HFFc6 (cell line): ENCODE measurements at places on chromosomes 4 and X.

GRCh38 chr4:52015366-52015765, 4.8 kb downstream of the LRRC66 start:
- DNase-seq, result no peak

- no peak for DNase-seq
Measured at GRCh38 chr4:154738426-154738825, 5.4 kb upstream of the LRAT start.

- no peak for DNase-seq
Measured at GRCh38 chrX:103849558-103849957, 17.5 kb upstream of the RAB9B start.

- no peak for DNase-seq
Measured at GRCh38 chr4:94598758-94599157, 147.0 kb downstream of the PDLIM5 start.

DNA sequence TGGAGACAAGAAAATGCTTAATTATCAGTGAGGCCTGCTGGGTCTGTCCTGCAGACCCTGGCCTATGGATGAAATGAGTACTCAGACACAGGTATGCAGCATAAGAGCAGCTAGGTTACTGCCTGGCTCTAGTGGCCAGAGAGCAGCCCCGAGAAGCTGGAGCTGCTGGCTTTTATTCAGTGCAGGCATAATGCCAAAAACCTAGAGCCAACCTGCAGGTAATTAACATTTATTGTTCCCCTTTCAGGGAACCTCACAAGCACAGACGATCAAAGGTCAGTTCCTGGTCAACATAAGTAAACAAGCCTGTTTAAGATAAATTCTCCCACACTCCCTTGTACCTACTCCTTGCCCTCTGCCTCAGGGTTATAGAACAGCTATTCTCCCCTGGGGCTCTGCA, 13.3 kb downstream of the IDS start:
- DNase-seq, result no peak

GRCh38 chr4:105662935-105663675, 45.4 kb downstream of the INTS12 start:
- DNase-seq, result no peak

- DNase-seq, result no peak
Measured at GRCh38 chr4:5385741-5386311, 322.5 kb downstream of the EVC2 start.

- DNase-seq, result no peak
Measured at GRCh38 chrX:155923200-155923599, 42.1 kb downstream of the VAMP7 start.

DNA sequence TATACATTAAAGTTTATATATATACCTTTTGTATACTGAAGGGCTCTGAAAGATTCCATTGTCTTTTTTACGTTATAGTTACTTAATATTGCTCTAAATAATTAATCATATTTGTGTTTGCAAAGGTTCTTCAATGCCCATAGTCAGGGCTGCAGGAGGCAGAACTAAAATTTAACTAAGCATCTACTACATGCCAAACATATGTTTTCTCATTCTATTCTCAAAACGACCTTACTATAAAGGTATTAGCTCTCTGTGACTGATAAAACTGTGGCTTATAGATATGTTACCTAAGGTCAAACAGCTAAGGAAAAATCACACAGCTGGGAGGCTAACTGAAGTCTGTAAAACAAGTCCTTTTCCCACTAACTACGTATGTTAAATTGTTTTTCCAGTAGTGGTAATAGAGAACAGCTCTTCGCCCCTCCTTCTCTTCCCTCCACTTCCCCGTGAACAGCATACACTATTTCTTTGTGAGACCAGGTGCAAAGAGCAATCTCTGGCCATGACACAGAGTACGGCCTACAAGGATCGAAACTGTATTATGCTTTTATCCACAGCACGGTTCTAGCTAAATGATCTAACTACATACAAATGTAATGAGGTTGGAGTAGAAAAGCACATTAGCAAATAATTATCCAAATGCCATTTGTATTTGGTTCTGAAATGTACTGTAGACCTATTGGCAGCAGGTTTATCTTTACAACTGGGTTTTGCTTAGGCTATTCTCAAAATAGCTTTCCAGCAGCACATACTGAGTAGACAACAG, 1.7 kb downstream of the CNOT6L start:
- peak; percentile 2 for DNase-seq

DNA sequence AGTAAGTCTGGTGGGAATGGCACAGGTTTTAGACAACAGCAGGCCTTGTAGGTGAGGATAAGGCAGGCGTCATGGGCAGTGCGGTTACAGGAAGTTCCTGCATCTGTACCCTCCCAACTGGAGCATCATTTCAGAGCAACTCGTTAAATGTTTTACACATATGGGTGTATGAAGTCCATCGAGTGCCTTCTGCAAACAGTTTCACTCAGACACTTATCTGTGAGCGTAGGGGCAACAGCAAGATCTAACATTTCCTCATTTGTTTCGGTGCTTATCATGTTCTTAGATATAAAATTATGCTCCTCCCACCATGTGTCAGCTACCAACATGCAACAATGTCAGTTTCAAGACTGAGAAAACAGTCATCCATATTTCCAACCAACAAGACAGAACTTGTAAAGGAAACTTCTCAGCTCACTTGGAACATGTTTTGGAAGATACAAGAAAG, 69.9 kb downstream of the ELOVL6 start:
- no peak for DNase-seq

GRCh38 chr4:21002286-21002685, 302.0 kb downstream of the PACRGL start:
- DNase-seq, result no peak

- DNase-seq, result peak; percentile 62
Measured at GRCh38 chrX:3514996-3515395, 168.5 kb upstream of the MXRA5 start.

DNA sequence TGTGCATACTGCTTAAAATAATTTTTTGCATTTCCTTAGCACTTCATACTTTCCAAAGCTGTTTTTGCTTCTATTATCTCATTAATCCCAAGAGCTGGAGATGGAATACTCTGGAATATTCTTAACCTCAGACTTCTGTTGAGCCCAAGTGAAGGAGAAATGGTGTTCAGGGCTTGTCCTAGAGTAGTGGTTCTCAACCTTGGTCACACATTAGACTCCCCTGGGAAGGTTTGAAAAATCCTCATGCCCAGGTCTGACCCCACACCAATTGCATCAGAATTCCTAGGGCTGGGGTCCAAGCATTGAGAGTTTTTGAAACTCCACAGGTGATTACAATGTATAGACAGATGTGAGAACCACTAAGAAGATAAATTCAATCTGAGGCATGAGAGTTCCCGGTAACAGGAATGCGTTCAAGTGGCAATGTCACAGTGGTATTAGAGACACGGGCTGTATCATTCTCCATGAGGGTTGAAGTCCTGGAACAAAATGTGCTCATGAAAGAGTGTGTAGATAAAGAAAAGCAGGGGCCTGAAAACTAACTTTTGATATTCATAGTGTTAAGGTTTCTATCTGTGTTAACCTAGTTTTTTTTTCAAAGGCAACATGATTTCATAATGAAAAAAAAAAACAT, 47.9 kb downstream of the AWAT2 start:
- DNase-seq, result no peak

GRCh38 chrX:75963774-75964173, 178.7 kb upstream of the MAGEE2 start:
- no peak for DNase-seq

DNA sequence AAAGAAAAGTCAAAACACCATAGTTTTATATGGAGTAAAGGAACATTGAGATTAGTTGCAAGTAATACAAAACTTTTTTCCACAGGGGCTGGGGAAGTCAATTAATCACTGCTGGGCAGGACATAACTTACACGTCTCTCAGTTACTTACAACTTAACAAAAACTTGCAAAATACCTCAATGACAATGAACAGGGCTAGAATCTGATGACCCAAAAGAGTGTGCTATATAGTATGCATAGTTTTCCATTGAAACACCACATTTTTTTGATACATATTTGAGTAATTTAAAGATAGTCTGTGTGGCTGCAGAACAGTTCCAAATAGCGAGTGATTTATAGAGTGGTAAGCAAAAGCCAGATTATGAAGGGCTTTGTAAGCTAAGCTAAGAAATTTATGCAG, 172.3 kb upstream of the TRPC5 start:
- DNase-seq, result no peak

DNA sequence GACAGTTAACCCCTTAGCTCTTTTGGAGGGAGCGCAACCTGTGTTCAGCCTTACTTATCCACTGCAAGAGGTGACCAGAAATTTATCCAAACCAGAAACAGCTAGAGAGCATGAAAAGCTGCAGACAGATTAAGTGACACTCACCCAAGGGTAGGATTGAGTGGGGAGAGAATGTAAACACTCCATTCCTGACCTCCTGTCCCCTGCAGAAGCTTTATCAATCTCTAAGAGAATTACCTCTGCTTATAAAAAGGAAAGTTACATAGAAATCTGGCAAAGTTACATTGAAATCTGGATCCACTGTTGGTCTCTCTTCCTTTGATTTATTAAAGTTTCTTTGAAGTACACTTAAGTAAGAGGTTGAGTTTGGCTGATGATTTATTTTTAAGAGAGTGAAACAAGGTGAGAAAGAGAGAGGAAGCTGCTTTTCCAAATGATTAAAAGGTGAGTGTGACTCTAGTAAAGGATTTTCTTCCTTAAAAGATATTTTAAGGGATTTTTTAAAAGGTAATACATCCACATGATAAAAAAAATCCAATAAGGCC, 112.3 kb downstream of the ANAPC4 start:
- DNase-seq, result no peak

DNA sequence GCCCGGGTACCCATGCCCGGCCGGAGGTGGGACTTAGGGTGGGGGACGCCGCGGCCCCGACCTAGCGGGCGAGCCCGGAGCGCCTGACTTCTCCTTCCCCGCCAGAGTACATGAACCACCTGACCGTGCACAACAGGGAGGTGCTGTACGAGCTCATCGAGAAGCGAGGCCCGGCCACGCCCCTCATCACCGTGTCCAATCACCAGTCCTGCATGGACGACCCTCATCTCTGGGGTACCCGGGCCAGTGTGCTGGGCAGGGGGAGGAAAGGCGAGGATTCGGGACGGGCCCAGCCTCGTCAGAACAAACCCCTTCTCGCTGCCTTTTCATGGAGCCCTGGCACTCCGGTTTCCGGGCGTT, 622 bp downstream of the TAFAZZIN start:
- no peak for DNase-seq

GRCh38 chr4:36841583-36842326, 402.8 kb upstream of the NWD2 start:
- DNase-seq, result no peak

DNA sequence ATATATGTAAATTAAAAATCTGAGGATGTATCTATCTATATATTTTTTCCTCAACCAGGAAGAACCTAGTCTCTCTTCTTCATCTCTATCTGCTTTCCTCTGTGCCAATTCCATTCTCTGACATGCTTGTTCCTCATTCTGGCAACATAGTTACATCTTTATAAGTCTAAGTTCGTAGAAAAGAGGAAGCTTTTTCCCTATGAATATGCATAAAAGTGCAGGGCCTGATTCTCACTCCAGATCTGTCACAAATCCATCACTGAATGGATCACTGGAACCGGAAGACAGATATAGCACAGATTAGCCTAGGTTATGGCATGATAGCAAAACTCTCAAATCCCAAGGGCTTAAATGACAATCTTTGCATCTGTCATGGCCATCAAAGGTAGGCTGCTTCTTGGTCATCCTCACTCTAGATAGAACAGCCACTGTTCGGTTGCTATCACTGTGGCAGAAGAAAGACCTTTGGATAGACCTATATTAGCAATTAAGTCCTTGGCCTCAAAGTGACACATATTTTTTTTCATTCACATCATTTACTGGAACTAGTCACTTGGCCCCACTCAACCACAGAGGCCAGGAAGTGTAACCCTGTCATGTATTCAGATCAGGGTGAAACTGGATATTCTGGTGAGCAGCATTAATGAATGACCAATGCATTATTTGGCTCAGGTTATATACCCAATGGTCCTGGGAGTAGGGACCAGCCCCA, 22.2 kb downstream of the DTHD1 start:
- no peak for DNase-seq

DNA sequence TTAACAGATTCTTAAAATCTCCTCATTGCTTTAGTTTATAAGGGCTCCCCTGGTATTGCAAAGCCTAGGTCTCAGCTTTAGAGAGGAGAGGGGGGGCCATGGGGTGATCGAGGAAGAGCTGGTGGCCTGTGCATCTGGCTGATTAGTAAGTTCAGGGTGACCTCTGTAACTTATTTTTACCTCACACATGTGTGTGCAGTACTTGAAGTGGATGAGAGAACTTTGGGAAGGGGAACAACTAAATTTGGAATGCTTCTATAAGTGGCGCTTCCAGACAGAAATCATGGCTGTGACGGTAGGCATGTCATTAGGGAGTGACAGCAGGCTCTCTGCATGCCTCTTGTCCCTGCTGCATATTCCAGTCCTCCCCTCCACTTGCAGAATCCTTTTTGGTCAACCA, 41.9 kb downstream of the FRAS1 start:
- no peak for DNase-seq

GRCh38 chr4:42871671-42872290, 20.7 kb upstream of the GRXCR1 start:
- DNase-seq, result no peak

DNA sequence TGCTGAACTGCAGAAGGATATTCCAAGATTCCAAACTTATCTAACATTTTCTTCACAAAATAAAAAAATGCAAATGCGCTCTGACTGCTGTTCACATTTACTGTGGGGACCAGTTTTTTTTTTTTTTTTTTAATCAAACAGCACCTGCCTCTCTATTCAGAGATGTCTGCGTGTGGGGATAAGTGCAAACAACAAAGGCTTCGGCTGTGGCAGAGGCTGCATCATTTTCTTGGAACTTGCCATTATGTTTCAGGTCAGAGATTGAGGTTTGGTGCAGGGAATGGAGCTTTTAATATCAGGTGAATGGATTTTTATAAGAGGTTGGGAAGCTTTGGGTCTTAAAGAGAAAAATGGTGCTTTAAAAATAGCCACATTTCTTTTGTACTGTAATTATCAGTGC, 78.2 kb upstream of the TET2 start:
- DNase-seq, result no peak
